ENCODE measurements at places on chromosomes 12 and 14. TPM values are rescaled to one million over a fixed set of nuclear protein-coding genes. Genes with fewer than 3 reads are reported as not detected.

The PAH gene
- not detected for total RNA-seq

The TMEM116 gene
- total RNA-seq = 16.9 TPM

The FLRT2 gene
- total RNA-seq = 36.0 TPM

The JKAMP gene
- 123 TPM for total RNA-seq

Data from articular chondrocyte of knee joint (primary cell).